ENCODE measurements at places on chromosomes 6 and 20. TPM values are rescaled to one million over a fixed set of nuclear protein-coding genes. Genes with fewer than 3 reads are reported as not detected.

The RIMS1 gene
- total RNA-seq: 0.70 TPM

The EZR gene
- 203 TPM for total RNA-seq

The SPEF1 gene
- total RNA-seq: 0.94 TPM

The PXDC1 gene
- total RNA-seq: 1.4 TPM

The OR2H2 gene
- not detected for total RNA-seq

The SLC22A7 gene
- total RNA-seq: not detected

The CAGE1 gene
- total RNA-seq: 0.21 TPM

The ADGRF4 gene
- 0.03 TPM for total RNA-seq

The ATXN1 gene
- total RNA-seq: 7.6 TPM

The HLA-DRA gene
- total RNA-seq: 0.33 TPM

The ACTR5 gene
- total RNA-seq: 17.0 TPM

The POPDC3 gene
- total RNA-seq: 1.1 TPM

The TMEM244 gene
- not detected for total RNA-seq

The CFAP61 gene
- total RNA-seq: 0.15 TPM

The TCFL5 gene
- total RNA-seq: 25.7 TPM

The TMEM200A gene
- total RNA-seq: 4.2 TPM

The PI16 gene
- not detected for total RNA-seq

The SSTR4 gene
- total RNA-seq: not detected

The LPA gene
- total RNA-seq: not detected

The TASP1 gene
- 7.9 TPM for total RNA-seq

The ZBTB24 gene
- total RNA-seq: 18.1 TPM

The ISM1 gene
- total RNA-seq: not detected

The PDYN gene
- total RNA-seq: 0.15 TPM

The OR12D3 gene
- total RNA-seq: not detected

The MYMX gene
- total RNA-seq: 5.2 TPM

The WDR27 gene
- total RNA-seq: 45.4 TPM
